NCI-H510A (cell line): ENCODE measurements at places on chromosomes 3 and 15.

GRCh38 chr15:52488830-52489229 lies 39.9 kb downstream of the MYO5A start:
- DNase-seq, result no peak

DNA sequence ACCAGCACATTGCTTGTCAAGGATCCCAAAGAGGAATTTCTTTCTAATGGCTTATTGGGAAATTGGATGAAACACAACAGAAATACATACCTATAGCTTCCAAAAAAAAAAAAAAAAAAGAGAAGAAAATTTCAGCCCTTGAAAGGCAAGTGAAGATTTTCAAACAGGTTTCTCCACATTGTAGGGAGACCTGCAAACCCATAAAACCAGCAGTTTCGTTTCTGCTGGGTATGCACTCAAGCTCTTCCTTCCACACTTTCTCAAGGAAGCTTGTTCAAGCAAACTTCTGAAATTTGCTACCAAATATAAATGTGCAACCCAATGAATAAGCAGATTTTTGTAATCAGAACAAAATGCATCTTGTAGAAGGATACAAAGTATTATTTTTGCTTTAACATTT lies 15.9 kb upstream of the SH3BP5 start:
- no peak for DNase-seq

DNA sequence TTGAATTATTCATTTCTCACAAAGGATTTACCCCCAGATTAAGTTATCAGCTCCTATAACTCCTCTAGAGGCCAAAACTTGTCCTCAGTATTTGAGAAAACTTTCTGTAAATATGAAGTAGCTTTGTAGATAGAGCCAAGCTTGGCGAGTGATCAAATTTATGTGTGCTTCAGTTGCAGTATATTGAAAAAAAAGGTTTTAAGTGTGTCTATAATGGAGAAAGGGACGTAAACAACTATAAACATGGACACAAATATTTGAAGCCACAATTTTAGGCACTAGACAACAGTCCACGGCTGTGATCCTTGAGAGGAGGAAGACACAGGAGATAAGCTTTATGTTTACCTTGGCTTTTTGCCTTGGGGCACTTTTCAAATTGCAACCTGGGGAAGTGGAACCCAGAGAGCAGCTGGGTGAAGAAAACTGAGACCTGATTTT lies 118.7 kb downstream of the THRB start:
- no peak for DNase-seq

DNA sequence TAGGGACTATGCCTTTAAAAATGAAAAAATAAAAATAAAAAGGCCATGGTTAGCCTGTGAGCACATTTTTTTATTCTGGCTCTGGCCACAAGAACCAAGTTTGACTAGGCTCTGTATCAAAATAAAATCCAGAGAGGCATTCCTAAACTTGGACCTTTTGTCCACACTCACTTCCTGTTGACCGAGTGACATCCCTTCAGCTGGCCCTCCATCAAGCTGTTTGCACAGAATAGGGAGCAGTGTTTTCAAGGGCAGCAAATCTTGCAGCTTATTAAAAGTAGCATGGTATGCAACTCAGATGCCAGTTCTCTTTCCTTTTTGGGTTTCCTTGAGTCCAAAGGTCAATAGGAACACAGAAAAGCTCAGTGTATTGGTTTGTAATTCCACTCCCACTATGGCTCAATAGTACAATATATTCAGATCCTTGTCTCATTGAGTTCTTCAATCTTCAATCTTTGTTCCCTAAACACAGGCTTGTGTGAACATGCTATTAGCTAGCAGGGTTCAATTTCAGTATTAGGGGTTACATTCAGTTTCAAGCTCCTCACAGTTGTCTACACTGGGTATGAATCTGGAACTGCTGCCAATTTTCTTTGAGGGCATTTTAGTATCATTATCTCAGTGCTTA lies 244.5 kb downstream of the RBMS3 start:
- DNase-seq, result no peak

DNA sequence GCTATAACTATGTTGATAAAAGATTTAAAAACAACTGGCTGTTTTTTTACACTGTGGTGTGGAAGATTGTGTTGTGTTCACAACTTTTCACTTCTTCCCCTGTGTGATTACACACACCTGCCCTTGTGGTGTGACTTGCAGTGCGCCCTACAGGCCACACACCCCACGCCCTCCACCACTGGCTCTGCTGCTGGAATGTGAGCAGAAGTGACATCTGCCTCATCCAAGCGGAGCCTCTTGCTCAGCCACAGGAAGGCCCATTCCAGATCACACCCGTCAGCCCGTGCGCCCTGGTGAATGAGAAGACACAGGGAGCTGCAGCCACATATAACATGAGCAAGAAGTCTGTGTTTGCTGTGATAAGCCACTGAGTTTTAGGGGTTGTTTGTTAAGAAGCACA lies 7.0 kb downstream of the CCR2 start:
- no peak for DNase-seq

DNA sequence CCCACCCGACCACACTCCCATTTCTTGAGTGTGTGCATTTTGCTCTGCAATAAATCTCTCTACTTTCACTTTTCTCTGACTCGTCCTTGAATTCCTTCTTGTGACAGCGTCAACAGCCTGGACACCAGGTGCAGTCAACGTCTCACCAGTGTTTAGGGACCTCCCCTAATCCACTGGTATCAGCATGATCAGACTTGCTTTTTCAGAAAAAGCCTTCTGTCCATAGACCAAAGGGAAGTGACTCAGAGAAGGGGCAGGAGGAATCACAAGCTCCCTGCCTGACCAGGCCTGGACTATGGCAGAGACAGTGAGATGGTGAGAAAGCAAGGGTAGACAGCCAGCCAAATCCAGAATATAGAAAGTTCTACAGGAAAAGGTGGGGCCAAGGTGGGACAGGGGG lies 15.5 kb downstream of the CCR5 start:
- DNase-seq, result no peak

DNA sequence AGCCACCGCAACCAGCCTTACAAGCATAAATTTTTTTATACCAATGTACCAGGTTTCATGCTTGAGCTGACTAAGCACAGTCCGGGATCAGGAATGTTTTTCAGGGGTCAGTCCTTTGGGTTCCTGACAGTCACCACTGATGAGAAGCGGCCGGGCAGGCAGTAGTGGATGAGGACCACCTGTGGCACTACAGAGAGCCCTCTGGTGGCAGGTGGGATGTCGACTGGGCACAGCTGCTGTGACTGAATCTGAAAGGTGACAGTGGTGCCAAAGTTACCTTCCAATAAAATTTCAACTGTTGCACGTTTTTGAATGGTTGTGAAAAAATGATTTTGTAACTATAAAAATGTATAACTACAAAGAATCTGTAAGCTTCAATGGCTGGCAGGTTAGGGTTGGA lies 34.0 kb downstream of the TPRA1 start:
- no peak for DNase-seq

- DNase-seq, result no peak
Observed at GRCh38 chr15:101003081-101003480, 83.9 kb downstream of the LRRK1 start.

GRCh38 chr3:151178208-151178845 lies 24.7 kb downstream of the GPR171 start:
- no peak for DNase-seq

DNA sequence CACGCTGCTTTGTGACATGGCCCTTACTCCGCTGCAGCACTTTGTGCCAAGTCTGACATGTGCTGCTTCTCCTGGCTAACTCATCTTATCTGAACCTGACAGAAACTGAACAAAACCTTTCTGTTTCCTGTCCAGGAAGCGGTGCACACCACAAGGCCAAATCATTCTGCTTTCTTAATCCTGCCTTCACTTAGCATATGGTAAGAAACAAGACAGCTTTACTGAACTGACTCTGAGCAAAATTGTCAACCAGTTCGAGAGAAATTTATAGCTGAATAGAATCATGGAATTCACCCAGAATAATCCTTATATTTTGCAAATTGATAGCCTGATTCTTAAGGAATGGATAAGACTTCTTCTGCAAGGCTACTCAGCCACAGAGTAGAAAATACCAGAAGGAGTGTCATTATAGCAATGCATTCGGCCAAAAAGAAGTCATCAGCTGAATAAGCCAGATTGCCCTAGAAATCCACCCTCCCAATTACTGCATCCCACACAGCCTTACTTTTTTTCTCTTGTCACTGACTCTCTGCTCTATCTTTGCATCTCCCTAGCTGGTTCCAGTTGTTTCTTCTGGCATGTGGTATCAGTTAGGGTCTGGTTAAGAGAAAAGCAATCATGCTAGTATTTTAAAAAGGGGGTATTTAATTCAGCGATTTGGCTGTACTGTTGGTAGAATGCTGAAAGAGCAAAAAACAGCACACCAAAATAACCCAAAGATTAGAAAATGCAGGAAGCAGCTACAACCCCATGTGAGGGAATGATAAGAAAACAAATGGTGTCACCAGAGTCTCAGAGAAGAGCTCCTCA lies 41.6 kb upstream of the STRIT1 start:
- no peak for DNase-seq

DNA sequence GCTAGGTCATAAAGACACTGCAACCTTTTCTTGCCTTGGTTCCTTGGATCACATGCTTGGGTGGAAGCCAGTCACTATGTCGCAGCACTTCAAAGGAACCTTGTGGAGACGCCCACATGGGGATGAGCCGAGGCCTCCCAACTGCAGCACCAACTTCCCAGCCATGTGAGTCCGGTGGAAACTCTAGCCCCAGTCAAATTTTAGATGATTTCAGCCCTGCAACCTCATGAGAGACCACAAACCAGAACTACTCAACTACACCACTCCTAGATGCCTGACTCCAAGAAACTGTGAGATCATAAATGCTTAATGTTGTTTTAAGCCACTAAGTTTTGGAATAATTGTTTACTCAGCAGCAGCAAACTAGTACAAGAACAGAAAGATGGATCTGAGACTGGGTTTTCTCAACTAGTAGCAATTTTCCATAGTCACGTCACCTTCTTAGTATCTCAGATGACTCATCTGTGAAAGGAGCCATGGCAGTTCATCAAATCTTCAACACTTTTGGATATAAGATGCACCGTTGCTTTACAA lies 86.5 kb downstream of the MB21D2 start:
- no peak for DNase-seq

DNA sequence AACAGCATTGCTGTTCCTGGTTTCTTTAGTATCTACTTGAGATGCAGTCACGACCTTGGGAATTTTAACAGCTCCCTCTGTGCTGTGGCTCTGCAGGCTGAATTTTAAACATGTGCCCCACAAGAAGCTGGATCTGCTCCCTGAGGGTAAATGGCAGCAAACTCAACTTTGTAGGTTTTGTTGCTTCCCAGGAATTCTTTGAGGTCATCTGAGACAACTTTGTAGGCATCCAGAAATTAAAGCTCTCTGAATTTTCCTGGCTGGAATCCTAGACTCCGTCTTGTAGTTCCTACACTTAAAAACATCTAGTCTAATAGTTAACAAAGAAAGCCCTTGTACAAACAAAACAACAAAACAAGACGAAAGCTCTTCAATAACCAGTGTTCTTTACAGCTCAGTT lies 366.3 kb downstream of the FEZF2 start:
- DNase-seq, result no peak

GRCh38 chr3:114858329-114858728 lies 288.8 kb downstream of the ZBTB20 start:
- DNase-seq, result no peak

- no peak for DNase-seq
Observed at GRCh38 chr3:70818145-70818544, 505.7 kb upstream of the MDFIC2 start.

GRCh38 chr3:95476534-95476933 lies 1337.9 kb upstream of the EPHA6 start:
- DNase-seq, result no peak

- DNase-seq, result no peak
Observed at GRCh38 chr3:160049988-160050387, 61.4 kb downstream of the IL12A start.

DNA sequence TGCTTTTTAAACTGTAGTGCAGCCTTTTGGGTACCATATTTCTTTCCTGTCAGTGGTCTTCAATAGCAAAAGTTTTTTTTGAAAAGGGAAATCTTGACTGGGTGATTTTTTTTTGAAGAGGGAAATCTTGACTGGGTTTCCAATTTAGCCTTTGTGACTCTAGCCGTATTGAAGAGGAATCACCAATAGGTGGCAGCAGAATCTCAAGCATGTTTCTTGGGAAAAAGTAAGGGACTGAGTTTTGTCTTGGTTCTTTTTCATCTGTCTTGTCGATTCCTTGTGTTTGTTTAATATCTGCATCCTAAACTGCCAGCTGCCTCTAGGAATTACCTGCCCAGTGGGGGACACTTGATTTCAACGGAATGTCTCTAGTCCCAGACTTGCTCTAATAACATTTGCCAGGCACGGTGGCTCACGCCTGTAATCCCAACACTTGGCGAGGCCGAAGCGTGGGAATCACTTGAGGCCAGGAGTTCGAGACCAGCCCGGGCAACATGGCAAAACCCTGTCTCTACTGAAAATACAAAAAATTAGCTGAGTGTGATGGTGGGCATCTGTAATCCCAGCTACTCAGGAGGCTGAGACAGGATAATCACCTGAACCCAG lies 89.2 kb downstream of the RBPMS2 start:
- no peak for DNase-seq

DNA sequence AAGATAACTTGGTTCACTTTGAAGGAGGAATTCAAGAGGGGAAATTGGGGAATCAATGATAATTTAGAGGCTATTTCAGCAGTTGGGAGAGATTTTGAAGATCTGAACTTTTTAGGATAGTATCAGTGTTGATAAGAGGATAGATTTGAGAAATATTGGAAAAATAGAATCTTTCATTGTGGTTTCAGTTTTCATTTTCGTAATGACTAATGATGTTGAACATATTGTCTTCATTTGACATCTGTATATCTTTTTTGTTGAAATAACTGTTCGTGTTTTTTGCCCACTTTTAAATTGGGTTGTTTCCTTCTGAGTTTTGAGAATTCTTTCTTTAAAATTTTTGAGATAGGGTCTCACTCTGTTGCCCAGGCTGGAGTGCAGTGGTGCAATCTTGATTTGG lies 21.1 kb downstream of the ECT2 start:
- no peak for DNase-seq

- no peak for DNase-seq
Observed at GRCh38 chr15:28977377-28978010, 91.7 kb downstream of the APBA2 start.

- no peak for DNase-seq
Observed at GRCh38 chr15:73900095-73900712, 26.1 kb upstream of the LOXL1 start.

- DNase-seq, result no peak
Observed at GRCh38 chr15:90686435-90687218, 30.5 kb upstream of the BLM start.

DNA sequence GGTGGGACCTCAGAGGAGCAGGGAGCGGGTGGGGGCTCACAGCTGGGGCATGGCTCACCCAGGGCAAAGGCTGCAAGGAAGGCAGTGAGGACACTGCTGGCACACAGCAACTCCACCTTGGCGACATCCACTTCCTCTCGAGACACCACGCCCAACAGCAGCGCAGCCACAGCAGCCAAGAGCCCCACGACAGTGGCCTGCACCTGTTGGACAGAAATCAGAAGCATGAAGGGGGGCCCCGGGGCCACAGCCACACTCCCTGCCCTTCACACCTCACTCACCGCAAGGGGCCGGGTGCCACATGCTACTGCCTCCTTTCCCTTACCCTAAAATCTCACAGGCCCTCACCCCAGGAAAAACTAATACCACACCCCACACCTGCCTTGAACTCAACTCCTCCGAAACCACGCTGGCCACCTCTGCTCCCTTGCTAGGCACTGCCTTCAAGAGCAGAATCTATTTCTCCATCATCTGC lies 57.3 kb downstream of the ROPN1B start:
- DNase-seq, result no peak

GRCh38 chr3:43647331-43648166 lies 25.7 kb upstream of the ANO10 start:
- no peak for DNase-seq
